ENCODE measurements at places on chromosomes 12 and 14. TPM values are rescaled to one million over a fixed set of nuclear protein-coding genes. Genes with fewer than 3 reads are reported as not detected.

Gene ABCD2
- 1.5 TPM for total RNA-seq

GRCh38 chr12:96352161-96352835 is 47.9 kb downstream of the CDK17 start:
- DNase-seq, result no peak

- no peak for DNase-seq
Observed at GRCh38 chr12:51672334-51672733, 81.3 kb downstream of the SCN8A start.

DNA sequence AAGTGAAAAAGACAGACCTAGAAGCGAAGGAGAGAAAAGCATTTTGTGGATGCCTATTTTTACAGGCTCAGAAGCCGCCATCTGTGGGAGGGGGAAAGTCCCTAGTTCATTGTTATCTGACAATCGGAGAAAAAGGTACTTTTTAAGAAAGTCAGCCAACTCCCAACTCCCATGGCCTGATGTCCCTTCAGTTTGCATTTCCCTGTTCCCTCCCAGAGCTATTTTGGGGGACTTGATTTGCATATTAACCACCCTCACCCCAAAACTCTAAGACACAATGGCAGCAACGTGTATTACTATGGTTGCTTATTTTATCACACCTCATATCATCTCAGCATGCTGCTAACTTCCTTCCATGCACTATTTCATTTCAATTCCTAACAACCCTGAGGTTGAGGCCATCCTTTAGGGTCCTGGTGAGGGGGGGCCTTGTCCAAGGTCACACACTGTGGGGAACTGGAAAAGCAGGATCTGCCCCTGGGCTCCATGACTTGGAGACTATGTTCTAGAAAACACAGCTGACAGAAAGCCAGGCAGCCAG is 18.7 kb downstream of the HVCN1 start:
- no peak for DNase-seq

Gene TRMT5
- 2.9 TPM for total RNA-seq

Gene KRT6A
- 7,258 TPM for total RNA-seq

GRCh38 chr14:24959791-24960331 is 90.1 kb downstream of the STXBP6 start:
- DNase-seq, result no peak

- no peak for DNase-seq
Observed at GRCh38 chr14:103684471-103684870, 30.8 kb downstream of the XRCC3 start.

DNA sequence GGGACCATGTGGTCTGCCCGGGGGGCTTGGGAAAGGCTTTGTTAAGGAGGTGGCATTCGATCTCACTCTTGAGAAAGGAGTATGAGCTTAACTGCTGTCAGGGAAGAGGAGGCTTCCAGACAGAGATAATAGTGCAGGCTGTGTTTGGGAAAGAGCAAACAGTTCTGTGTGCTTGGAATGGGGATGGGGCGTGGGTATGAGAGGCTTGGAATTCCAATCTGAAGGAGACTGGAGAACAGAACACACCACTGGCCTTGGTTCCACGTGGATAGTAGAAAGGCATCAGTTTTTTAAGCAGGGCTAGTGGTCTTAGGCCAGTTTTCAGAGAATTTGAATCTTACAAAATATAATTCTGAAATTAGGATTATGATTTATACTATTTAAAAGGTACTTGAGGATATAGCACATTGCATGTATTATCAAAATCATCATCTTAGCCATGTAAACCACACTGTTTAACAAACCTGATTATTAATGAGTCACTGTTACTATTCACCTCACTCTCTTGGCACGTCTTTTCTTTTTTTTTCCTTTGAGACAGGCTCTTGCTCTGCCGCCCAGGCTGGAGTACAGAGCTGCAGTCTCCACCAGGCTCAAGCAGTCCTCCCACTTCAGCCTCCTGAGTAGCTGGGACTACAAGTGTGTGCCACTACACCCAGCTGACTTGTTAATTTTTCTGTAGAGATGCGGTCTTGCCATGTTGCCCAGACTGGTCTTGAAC is 38.5 kb upstream of the KCNK13 start:
- no peak for DNase-seq

DNA sequence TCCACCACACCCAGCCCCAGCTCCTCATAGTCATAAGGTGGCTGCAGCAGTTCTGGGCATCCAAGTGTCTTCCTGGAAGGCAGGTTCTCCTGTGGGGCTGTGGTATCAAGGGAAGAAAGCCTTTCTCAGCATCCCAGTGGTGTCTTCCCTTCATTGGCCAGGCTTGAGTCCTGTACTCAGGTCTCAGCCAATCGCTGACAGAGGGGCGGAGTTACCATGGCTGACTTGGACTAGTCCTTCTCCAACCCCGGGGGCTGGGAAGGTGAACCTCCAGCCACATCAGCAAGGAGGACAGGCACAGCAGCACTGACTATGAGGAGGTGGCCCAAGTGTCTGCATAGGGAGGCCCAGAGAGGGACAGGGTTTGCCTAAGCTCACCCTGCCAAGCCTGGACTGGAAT is 64.0 kb upstream of the SLC24A4 start:
- DNase-seq, result no peak

- no peak for DNase-seq
Observed at GRCh38 chr12:91662021-91662420, 479.4 kb upstream of the DCN start.

DNA sequence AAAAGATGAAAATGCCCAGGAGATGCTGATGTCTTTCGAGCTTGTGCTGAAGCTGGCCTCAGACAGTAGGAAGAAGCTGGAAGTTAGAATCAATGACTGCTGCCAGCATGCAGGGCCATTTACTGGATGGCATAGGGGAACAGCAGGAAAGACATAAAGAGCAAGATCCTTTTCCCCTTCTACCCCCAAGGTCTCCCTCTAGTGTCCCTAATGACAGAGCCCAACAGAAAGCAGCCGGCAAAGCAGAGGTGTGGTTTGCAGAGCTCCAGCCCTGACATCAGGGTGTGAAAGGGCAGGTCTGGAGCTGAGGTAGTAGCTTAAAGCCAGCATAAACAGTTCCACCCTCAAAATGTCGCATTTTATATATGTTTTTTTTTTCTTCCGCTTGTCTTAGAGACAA is 1560.7 kb upstream of the TMEM132C start:
- no peak for DNase-seq

GRCh38 chr12:40117818-40118217 is 11.9 kb upstream of the SLC2A13 start:
- DNase-seq, result no peak

GRCh38 chr14:45028107-45028626 is 55.7 kb upstream of the PRPF39 start:
- DNase-seq, result no peak

DNA sequence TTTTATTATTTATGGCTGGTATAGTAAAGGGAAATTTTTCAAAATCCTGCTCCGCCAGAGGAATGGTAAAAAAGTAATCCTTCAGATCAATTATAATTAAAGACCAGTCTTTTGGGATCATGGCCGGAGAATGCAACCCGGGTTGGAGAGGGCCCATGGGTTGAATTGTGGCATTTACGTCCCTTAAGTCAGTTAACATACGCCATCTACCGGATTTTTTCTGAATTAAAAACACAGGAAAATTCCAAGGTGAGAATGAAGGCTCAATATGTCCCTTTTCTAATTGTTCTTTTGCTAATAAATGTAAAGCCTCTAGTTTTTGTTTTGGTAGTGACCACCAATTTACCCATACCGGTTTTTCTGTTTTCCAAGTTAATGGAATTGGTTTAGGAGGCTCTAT is 602.8 kb downstream of the ALG10 start:
- no peak for DNase-seq

DNA sequence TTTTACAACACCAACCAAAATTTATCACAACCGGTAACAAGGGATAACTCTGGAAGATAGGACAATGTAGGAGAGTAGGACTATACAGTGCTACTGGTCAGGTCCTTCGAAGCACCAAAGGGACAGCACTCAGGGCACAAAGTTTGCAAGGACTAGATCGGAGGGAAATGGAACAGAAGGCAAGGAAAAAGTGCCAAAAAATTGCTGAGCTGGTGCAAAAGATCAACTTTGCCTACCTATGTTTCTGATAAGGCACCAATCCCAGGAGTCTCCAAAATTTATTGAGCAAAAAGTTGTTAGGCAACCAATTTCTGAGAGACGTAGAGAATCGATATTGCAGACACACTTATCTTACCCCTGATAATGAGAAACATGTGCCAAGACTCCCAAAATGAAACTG is 160.0 kb upstream of the PLEKHA5 start:
- DNase-seq, result no peak

GRCh38 chr14:104676694-104677511 is 12.5 kb upstream of the INF2 start:
- DNase-seq, result no peak

Gene C2CD5
- total RNA-seq, result 49.1 TPM

DNA sequence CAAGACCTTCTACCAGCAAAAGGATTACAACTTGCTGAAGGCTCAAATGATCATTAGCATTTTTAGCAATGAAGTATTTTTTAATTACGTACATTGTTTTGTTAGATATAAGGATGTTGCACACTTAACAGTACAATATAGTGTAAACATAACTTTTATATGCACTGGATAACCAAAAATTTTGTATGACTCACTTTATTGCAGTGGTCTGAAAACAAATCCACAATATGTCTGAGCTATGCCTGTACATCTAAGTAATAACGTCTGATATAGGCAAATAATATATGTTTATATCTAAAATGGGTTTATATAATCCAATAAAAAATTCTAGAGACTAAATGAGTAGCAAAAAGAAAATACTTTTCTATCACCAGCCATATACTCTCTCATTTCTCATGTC is 10.6 kb downstream of the ANKS1B start:
- DNase-seq, result no peak

DNA sequence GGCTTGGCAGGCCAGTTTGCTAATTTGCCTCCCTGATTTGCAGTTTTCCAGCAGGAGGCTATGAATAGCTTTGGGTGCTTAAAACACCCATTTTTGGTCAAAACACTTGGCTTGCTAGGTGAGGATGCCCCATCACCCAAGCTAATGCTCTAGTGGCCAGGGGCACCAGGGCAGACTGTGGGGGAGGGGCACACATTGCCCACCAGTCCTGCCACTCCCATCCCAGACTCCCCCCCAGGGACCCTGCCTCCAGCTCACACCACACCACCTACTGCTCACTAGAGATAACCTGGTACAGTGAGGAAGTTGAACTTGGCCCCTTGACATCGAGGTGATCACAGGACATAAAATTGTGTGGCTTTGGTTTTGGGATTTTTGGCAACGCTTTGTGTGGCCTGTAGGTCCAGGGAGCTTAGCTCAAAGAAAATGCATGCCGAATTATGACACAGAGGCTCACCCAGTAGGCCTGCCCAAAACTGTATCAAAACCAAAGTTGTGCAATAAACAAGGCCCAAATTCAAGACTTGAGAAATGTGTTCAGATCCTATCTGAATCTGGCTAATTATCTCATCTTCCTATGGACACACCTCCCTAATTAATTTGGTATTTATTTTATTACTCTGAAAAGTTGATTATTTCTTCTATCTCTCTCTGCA is 4.3 kb downstream of the NUAK1 start:
- no peak for DNase-seq

DNA sequence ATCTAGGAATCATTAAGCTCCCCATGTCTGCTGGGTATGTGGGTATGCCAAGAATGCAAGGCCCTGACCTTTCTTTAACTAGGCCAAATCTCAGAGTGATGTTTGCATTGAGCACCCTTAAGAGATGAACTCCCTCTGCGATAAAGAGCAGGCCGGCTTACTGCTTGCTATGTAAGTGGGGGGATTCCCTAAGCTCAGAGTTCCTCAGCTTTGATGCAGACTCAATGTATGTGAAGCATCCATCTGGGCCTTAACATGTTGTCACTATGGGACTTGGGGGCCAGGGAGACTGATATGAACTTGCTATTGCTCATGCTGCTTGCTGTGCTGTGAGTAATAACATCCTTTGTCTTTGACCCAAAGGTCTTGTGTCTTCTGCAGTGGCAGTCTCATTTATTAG is 149.7 kb downstream of the C12orf75 start:
- no peak for DNase-seq

DNA sequence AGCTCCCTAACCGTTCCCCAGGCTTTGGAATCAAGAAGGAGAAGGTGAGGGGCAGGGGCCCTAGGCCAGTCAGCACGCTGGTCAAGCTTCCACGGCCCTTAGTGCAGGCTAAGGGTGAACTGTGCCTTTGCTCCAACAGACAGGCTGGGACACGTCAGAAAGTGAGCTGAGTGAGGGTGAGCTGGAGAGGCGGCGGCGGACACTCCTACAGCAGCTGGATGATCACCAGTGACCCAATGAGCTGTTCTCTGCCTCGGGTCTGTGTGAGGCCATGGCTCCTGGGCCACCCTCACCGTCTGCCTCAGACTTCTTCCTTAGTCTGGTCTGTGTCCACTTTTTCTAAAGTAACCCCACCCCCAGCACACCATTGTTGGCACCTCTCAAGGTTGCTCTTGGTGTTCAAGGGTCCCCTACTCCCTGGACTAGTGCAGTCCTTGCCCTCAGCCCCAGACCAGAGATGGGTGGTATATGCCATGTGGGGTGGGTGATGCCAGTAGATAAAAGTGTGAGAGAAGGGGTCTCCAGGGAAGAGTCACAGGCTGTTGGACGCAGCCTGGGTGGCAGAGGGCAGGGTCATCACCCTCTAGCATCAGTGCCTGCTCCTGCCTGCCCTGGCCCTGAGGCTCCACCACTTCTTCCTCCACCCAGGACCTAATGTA is 20.7 kb downstream of the PRPF40B start:
- DNase-seq, result no peak

Gene PRICKLE1
- total RNA-seq, result 25.3 TPM

Gene FOXM1
- 8.1 TPM for total RNA-seq

Gene C12orf42
- not detected for total RNA-seq

GRCh38 chr14:88790501-88791251 is 2.1 kb downstream of the EML5 start:
- DNase-seq, result no peak

Gene SCNN1A
- total RNA-seq, result 55.2 TPM

DNA sequence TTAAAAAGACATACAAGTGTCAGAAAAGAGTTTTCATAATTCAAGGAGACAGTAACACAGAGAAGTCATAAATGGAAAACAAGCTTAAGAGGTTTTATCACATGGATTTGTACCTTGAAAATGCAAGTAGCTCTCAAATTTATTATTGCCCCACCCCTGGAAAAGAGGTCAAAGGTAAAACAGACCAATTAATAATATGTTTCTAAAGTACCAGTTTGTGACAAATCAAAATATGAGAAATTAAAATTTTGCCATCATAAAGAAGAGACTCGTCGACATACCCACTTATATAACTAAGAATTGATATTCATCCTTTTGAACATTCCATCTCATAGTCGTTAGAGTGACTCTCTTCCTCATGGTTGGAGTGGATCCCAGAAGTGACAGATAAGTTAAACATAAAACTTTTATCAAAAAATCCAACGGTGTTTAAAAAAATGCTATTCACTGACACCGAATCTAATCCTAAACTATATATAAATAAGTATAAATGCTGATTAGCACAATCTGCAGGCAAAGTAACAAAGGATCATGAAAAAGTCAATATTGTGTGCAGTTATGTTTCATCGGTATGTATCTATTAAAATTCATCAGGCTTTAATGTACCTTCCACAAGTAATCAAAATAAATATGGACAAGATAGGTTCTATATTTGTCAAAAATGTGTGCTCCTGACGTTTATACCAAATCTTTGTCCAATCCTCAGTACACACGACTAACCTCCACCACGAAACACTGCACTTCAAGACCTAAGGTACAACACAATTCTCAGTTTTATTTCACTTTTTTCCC is 2.3 kb downstream of the CORO1C start:
- DNase-seq, result no peak
